ENCODE measurements at places on chromosomes 12 and 14.

DNA sequence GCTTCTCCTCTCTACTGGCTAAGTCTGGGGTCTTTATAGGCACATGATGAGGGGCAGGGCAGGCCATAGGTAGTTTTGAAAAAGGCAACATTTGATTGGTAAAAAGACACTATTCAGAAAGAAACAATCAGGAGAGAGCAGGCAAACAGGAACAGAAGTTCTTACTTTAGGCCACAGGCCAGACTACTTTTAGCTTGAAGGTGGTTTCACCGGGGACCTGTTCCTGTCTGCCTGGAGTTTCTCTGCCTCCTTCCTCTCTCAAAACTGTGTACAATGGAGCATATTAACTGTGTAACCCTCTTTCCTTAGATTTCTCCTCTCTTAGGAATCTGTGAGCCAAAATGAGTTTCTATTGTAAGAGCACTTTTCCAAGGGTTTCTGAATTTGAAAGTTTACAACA is 167.9 kb upstream of the AVPR1A start:
- no peak for DNase-seq

DNA sequence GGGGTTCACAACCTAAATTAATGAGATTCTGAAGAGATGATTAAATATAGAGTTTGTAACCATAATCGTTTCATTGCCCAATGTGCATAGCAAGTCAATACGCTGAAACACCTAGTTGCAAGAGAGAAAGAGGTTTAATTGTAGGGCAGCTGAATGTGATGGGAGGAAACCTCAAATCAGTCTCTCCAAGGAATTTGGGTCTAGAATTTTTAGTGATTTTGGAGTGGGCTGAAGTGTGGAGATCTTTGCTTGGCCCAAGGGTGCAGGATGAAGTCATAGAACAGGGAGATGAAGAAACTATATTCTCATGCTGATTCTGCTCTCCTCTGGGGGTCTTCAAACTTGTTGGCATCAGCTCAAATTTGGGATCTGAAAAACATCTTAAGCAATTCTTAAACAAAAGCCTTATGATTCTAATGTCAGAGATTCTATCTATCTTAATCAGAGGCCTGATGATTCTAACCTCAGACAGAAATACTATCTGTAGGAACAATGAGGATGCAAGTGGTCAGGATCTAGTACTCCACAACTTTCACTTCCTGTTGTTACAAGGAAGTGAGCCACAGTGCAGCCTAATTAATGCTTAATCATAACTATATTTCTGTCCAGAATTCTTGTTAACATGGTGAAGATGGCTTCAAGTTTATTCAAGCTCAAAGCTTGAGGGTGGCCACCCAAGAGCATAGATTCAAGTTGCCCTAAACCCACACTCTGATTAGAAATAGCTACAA is 80.2 kb upstream of the FUT8 start:
- DNase-seq, result no peak

GRCh38 chr12:49461221-49461620 is 77.6 kb upstream of the KCNH3 start:
- DNase-seq, result no peak

DNA sequence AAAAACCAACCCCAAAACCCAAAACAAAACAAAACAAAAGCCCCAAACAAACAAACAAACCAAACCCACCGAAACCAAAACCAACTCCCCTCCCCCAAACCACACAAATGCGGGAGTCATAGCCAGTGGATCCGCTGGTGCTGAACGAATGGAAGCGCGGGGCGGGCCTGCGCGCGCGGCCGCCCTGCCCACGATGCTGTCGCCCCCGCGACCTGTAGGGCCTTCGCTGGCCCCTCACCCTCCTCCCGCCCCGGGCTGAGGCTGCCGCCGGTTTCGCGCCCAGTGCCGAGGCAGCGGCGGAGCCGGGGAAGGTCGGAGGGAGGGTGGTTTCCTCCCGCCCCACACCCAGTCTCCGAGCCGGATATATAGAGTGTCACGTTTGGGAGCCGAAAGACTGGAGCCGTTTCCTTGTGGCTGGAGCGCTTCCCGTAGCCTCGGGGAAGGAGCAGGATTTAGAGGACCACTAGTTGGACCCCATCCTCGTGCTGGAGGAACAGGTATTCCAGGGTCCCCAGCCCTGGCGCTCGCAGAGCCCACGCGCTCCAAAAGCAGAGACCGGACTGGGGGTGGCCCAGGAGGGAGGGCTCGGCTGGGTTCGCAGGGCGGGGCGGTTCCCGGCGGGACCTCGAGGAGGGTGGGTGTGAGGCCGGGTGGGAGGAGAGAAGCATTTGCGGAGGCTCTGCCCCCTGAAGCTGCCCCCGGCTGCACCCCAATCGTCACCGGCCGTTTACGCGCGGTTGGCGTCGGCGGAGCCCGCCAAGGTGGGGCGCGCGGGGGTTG is at the start of gene FAR2:
FAR2 (plus strand) TSS at position 368 of the 780 bp plus-strand sequence. CDS start 121,172 bp downstream, outside the sequence.
- no peak for DNase-seq

DNA sequence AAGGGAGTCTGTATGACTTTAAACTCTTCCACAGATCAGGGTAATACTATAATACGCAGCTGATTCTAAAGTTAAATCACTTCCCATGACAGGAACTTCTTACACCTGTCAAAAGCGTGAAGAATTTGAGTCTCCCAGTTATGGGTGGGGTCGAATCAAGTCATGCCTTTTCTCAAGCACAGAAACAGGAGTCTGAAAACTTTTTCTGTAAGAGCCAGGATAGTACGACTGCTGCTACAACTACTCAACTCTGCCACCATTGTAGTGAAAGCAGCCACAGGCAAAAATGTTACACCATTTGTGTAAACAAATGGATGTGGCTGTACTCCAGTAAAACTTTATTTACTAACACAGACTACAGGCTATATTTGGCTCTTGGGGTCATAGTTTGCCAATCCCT is 90.3 kb downstream of the DUSP6 start:
- DNase-seq, result no peak

GRCh38 chr12:56014205-56014604 is 6.6 kb upstream of the IKZF4 start:
- no peak for DNase-seq

- no peak for DNase-seq
These were observed 69.9 kb downstream of the RPS29 start for GRCh38 chr14:49516286-49516685.

DNA sequence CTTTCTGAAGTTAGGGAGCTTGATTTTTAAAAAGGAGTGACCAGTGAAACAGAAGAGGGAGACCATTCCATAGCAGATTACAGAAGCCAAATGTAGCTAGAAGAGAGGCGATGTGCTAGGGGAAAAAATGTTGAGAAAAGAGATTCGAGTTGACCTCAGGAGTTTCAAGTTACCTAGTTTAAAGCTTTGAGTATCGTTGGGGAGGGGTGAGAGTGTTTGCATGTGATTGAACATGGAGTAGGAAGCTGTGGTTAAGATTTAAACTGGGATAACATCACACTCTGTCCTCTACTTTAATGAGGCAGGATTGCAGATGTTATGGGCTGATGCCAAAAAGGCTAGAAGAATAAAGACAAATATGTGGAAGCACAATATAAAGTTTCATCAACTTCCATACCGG is 3.7 kb downstream of the LETMD1 start:
- no peak for DNase-seq

- no peak for DNase-seq
These were observed 534.3 kb downstream of the SOX5 start for GRCh38 chr12:23415180-23415579.

DNA sequence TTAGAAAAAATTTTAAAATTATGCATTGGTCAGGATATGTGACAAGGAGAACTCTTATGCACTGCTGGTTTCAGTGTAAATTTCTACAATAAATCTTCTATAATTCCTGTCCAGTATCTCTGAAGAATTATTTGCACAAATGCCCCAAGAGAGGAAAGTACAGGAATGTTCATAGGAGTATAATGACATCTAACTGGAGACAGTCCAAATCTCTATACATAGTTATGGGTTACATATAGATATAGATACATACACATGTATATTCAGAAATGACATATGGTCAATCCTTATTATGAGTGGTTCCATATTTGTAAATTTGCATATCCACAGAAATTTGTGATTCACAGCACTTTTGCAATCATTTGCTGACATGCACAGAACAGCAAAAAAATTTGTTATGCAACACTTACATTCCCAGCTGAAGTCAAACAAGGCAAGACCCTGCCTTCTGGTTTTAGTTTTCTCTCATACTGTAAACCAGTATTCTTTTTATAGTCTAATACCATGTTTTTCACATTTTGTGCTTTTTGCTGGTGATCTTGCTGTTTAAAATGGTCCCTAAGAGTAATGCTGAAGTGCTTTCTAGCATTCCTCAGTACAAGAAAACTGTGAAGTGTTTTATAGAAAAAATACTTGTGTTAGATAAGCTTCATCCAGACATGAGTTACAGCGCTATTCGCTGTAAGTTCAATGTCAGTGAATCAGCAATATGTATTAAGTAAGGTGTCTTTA is 103.8 kb downstream of the SLC16A7 start:
- no peak for DNase-seq

- no peak for DNase-seq
These were observed 141.6 kb downstream of the KICS2 start for GRCh38 chr12:64080319-64081007.

DNA sequence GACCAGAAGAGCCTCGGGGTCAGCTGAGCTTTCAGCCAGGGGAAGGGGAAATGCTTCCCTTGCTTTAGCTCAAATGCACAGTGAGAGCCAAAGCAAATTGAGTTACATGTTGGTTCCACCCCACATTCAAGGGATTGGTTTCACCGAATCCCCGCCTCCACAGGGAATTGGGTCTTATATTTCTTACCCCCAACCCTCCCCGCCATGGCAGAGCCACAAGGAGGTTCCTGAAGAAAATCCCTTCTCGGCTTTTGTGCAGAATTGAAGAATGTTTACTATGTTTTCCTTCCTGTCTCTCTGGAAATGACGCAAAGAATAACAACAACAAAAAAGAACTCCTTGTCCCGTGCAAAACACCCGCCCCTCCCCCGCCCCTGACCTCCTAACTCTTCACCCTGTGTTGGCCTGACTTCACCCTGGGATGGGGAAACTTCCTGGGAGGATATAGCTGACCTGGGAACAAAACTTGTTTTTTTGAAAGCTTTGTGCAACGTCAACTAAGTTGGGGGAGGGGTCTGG is 21.9 kb upstream of the CIPC start:
- no peak for DNase-seq

GRCh38 chr12:110243227-110243626 is 37.8 kb upstream of the ATP2A2 start:
- DNase-seq, result no peak

GRCh38 chr14:64541972-64542835 is 1.7 kb downstream of the HSPA2 start:
- no peak for DNase-seq

GRCh38 chr14:98186140-98186539 is 1085.9 kb downstream of the BCL11B start:
- no peak for DNase-seq

DNA sequence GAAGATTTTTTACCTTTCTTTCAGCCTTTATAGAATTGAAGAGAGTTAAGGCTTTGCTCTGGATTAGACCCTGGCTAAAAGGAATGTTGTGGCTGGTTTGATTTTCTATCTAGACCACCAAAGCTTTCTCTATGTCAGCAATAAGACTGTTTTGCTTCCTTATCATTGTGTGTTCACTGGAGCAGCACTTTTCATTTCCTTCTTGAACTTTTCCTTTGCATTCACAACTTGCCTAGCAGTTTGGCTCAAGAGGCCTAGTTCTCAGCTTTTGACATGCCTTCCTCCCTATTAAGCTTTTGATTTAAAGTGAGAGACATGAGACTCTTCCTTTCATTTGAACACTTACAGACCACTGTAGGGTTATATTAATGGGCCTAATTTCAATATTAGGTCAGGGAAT is 64.1 kb upstream of the USP15 start:
- DNase-seq, result no peak

DNA sequence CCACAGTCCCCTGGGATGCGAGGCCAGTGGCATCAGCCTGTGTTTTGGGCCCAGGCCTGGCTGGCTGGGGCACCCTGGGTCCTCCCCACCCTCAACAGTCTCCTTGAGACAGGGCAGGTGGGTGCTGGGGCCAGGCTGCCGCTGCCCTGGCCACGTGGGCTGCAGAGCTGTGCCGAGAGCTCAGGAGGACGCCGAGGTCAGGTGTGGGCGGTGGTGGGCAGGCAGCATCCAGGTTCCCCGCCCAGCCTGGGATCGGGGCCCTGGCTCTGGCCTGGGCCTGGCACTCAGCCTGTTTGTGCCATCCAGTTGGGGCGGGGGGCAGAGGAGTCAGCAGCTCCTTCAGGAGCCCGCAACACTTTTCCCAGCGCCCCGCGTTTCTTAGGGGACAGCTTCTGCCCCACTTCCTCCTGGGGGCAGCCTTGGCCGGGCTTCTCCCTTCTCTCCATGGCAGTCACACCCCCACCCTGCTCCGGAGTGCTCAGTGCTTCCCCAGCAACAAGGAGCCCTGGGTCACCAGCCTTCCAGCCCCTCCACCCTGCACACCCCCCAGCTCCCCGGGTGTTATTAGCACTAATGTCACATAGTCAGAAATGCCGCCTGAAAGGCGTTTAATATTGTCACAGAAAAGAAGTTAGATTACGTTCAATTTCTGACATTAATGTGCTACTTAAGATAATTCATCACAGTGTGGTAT is 30.8 kb downstream of the KIF26A start:
- no peak for DNase-seq

- no peak for DNase-seq
These were observed 17.3 kb downstream of the TMED8 start for GRCh38 chr14:77359626-77360025.

DNA sequence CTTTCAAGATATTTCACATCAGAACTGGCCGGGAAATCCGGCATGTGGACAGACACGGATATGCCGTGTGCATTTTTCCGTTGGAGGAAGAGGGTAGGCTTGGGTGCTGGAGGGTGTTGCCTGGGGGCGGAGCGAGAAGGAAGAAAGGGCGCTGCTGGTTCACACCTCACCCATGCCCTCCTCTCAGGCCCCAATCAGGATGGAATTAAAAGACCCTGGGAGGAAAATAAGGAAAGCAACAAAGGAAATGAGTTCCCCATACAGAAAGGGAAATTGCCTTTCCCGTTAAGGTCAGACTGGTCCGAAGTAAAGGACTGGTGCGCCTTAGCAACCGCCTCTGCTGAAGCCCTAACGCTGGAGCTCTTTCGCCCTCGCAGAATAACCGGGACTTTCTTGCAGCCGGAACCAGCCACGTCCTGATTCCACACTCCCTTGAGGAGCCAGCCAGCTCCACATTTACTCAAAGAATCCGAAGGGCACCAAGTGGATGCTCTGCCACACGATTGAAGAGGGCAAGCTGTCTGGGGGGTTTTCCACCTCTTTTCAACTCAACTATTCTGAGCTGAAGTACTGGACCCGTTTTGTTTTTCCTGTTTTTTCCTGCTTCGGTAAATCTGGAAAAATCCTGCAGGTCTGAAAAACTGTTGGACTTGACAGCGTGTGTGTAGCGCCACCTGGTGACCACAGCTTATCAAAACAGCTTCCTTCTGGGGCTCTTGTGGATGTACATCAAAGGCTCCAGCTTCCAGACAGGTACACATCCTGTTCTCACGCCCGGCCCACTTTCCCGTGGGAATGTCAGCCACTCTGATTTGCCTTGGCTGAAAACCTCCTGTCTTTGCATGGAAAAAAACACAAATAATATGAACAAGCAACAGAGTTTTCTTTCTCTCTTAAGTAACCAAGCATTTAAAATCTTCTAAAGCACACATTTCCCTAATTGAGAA is 37.6 kb upstream of the BCL2L14 start:
- DNase-seq, result peak; percentile 56

- no peak for DNase-seq
These were observed 261.4 kb downstream of the TTC8 start for GRCh38 chr14:89085737-89086382.
